ENCODE measurements at places on chromosomes 3 and 15. TPM values are rescaled to one million over a fixed set of nuclear protein-coding genes. Genes with fewer than 3 reads are reported as not detected.
A peak's percentile ranks its signal among the peaks of the same experiment; 100 is the strongest.

The GPX1 gene
- total RNA-seq = 142 TPM

The TNFAIP8L3 gene
- 10.8 TPM for total RNA-seq

GRCh38 chr3:117114517-117115265 lies 405.1 kb downstream of the TUSC7 start:
- no peak for DNase-seq

GRCh38 chr15:63156755-63157117 lies 541 bp downstream of the RPS27L start:
- no peak for DNase-seq

- DNase-seq = no peak
These were observed 20.7 kb downstream of the HGD start for GRCh38 chr3:120661106-120661905.

GRCh38 chr3:134373271-134374104 lies 759 bp downstream of the AMOTL2 start:
- DNase-seq = peak; percentile 92

DNA sequence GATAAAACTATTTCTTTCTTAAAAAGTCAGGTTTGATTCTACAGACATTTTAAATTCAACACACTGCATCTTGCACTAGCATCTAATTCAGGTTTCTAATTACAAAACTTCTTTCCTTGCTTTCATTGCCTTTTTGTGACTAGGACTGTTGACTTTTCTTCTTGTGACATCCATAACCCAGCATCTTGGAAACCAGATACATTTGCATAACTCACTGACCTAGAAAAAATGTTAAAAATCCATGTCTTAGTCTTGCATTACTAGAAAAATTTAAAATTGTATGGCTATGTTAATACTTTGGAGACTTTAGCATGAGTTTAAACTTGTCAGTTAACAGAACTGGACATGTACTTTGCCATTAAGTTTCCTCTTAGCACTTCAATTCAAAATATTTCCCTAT lies 72.7 kb downstream of the DTWD1 start:
- DNase-seq = no peak

DNA sequence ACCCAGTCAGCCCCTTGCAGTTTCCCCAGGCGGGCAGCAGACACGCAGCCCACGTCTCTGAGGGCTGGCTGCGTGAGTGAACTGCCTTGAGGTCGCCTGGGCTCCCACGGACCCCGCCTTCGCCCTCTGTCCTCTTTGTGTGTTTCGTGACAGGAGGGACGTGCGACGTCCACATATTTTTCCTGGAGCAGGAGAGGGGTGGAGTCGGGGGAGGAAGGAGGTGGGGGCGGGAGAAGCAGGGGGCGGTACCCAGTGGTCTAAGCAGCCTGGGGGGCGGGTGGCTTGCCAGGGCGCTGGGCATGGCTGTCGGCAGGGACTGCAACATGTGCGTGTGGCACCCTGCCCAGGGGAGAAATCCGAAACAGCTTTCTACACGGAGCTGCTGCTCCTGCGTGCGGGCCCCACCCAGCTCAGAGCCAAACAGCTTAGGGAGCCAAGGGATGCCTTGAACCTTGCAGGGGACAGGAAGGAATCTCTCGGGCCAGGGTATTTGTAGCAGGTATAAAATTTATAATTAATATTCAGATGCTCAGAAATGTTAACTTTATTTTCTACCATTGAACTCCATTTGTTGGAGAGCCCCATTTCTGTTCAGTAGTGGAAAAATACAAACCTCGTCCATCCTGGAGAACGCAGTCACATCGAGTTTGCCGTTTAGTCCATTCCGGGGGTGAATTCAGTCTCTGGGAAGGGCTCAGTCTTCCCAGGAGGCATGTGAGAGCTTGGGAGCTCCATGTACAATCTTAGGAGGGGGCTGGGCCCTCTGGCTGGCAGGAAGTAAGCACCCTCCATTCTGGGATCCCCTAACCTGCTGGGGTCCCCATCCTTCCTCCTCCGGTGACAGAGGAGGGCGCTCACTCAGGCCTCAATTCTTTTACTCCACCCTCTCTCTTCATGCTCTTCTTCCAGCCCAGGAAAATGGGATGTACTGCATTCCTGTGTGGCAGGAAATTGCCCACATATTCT lies 79.1 kb upstream of the MEF2A start:
- peak; percentile 74 for DNase-seq

GRCh38 chr3:126939338-126939718 lies 43.6 kb upstream of the PLXNA1 start:
- no peak for DNase-seq

DNA sequence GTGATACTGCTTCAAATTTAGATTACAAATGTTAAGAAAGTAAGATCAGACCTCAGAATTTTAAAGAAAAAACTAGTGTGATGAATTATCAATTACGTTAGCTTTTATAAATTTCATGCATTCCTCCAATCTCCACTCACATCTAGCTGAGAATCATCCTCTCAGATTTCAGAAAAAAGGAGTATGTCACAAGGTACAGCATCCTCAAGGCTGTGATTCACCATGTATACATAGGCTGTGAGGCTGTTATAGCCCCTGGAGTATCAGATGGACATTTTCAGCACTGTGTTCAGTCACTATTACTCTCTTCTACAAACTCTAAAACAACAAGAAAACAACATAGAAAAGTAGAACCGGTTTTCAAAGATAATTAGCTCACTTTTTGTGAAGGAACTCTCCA lies 214.4 kb downstream of the PCCB start:
- DNase-seq = no peak

- no peak for DNase-seq
These were observed 6.2 kb upstream of the PTPN23 start for GRCh38 chr3:47374587-47374986.

GRCh38 chr3:107904536-107905066 lies 186.2 kb downstream of the CD47 start:
- no peak for DNase-seq
